ENCODE measurements at places on chromosomes 7 and 10.

GRCh38 chr10:44851881-44852280, 59.3 kb upstream of the TMEM72 start:
- no peak for DNase-seq

DNA sequence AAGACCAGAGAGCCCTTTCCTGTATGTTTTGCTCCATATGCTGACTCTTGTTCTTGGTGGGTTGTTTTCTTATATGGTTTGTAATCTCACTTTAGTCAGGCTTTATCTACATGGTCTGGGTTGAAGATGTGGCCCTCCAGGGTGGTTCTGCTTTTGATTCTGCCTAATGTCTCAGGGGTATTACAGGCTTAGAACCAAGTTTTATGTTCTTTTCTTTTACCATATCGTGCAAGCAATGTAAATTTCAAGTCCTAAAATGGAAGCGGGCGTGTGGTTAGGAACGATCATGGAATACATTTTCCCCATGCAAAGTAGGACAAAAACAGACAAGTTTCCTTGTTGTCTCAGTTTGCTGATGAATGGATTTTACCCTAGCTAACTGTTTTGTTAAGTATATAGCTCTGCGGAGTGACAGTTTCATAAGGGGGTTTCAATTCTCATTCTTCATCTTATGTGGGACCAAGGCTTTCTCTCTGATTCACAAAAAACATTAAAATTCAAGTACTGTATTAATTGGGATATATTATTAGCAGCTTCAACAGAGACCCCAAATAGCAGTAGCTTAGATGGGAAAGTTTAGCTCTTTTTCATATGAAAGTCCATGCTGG, 58.7 kb downstream of the MTURN start:
- no peak for DNase-seq

- DNase-seq = no peak
These were observed 495.6 kb downstream of the DNAJB6 start for GRCh38 chr7:157832421-157832820.

DNA sequence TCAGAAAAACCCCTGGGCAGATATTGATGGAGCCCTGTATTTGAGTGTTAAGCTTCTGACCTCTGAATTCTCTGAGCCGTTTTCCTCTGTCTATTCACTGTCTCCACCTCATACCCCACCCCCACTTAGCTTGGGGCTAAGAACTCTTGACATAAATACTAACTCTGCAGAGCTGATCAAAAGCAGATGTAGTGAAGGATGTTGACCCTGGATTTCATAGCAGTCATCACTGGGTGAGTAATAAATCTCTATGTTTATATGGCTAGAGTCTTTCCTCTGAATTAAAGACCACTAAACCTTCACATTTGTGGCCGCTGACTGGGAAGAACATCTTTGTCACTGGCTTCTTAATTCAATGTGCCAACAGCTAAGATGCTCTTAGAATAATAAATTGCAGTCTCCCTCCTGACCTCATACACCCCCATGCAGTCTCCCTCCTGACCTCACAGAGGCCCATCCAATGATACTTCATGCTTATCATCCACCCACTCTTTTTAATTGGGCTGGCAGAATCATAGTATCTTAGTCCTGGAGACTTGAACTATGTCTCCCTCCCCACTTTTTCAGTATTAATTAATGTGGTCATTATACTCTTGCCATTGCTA, 78.0 kb upstream of the MACROH2A2 start:
- no peak for DNase-seq

DNA sequence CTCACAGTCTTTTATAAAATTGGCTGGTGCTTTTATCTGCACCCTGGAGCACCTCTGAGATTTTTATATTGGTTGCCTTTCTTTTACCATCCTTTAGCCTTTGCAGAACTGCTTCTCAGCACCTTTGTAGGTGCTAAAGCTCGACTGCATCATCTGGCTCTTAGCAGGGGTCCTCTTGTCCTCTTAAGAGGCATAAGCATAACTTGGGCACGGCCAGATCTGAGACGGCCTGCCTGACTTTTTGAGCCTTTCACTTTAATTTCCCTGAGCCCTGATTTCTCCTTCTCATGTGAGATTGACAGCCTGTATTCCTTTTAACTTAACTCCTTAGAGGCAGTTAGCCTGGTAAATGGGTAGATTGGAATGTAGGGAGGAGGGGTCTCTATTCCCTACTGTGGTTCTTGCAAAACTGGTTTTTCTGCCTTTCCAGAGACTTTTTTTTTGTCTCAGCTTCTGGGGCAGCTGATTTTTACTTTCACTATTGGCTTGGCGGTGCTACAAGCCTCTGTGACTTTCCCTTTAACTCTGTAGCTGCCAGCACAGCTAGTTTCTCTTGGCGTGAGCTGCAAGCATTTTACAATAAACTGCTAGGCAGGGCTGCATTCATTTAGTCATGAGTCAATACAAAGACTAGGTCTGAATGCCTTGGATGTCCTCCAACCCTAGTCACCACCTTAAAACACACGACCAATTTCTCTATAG, 24.0 kb downstream of the ZPBP start:
- no peak for DNase-seq

- DNase-seq = no peak
These were observed 29.2 kb upstream of the ATRNL1 start for GRCh38 chr10:115063701-115064658.

- peak; percentile 8 for DNase-seq
These were observed at the start of gene SH3PXD2A for GRCh38 chr10:103855424-103855823. Gene SH3PXD2A (minus strand): TSS chr10:103855576. CDS start chr10:103855266, 310 bp downstream.

DNA sequence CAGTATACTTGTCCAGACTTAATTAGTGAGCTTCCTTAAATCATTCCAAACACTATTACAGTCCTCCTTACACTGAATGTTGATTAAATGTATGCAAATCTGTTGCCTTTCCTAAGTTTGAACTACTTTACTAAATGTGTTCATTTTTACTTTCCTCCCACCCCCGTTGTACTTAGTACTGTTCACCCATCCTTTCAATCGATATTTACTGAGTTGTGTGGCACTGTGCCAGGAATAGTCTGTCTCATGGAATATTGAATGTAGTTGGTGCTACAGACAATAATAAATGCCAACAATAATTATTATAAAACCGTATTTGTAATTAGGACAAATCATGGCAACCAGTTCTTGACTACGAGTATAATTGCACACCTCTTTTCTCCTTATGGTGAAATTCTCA, 335.7 kb downstream of the GPR37 start:
- no peak for DNase-seq

GRCh38 chr7:33448035-33448434, 318.7 kb downstream of the BBS9 start:
- DNase-seq = no peak

DNA sequence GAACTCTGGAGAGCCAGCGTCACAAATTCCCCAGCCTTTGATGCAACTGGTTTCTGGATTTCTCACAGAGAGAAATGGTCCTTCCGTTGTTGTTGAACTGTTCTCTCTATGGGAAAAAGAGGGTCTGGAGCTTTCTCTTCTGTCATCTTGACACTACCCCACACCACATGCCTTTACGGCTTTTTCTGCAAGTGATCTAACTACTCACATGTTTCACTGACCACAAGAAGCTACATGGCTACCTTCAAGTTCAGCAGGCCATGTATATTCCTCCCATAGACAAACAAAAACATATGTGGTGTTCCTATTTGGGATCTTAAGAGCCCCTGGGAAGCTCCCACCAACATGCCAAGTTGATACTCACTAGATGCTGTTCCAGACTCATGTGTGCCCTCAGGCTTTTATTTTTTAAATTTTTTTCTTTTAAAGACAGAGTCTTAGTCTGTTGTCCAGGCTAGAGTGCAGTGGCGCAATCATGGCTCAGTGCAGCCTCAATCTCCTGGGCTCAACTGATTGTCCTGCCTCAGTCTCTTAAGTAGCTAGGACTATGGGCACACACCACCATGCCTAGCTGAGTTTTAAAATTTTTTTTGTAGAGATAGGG, 72.0 kb downstream of the RNF216 start:
- no peak for DNase-seq

GRCh38 chr7:35482231-35482630, 212.7 kb downstream of the HERPUD2 start:
- DNase-seq = no peak

DNA sequence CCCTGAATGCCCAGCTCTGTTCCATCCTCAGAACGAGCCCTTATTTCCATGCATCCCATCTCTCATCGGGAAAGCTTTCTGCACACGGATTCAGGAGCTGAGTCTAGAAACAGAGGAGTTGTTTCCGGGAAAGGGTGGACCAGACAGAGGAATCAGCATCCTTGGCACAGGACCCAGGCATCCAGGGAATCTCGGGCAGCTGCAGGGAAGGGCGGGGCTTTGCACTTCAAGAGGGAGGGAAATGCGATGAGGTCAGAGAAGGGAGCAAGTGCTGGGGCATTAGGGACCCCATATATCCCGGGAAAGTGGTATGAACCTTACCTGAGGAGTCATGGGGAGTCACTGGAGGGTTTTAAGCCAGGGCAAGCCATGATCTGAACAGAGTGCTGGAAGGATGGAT, 68.5 kb downstream of the NPTX2 start:
- DNase-seq = no peak

- no peak for DNase-seq
These were observed 337.9 kb downstream of the WDR11 start for GRCh38 chr10:121189066-121189465.

DNA sequence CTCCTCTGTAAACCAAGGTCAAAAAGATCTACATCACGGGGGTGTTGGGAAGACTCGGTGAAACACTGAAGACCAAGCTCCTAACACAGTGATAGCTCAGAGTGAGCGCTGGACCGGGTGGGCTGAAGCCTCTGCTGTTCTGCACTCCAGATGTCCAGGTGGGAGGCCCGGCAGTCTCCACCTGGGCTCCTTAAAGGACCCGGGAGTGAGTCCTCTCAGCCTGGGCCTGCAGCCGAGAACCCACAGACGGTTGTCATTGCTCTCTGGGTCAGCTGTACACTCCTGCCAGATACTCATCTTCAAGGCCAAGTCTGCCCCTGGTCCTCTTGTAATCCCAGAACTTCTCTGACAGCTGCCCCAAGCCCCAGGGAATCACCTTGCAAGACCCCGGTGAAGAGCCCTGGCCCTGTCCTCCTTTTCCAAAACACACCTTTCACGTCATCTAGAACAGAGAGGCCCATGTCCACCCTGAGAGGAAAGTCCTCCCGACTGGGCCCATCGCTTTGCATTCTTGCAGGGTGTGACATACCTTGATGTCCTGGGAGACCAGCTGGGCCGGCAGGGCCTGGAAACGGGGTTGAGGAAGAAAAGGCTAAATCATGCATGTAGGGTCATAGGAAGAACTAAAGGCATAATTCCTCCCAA, 43.7 kb downstream of the COL17A1 start:
- no peak for DNase-seq

DNA sequence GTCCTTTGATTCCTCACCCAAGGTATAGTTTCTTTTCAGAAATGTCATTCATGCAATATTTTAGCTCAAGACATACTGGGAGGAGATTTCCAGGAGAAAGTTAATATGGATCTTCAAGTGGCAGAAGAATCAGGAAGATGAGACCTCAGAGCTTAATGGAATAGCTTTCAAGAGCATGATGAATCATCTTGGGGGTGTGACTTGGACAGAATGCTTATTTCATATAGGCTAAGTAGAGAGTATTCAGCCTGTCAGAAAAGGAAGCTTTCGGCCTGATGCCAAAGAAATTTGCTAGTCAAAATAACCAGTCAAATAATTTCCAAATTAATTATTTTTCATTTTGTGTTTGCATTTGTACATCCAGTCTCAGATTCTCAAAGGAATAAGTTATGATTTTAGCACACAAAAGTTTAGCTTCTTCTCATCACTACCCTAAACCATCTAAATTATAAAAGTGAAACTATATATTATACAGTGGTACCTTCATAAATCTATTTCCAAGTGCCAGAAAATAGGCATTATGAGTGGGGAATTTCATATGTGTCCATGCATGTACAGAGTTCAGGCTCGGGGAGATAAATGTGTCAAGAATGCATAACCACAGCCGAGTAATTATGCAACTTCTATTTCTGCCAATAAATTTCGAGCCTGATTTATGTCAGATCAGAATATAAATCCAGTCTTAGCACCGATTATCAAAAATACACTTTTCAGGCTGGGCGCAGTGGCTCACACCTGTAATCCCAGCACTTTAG, 27.3 kb upstream of the CALD1 start:
- no peak for DNase-seq

GRCh38 chr10:78416031-78417011, 382.7 kb downstream of the RPS24 start:
- no peak for DNase-seq

DNA sequence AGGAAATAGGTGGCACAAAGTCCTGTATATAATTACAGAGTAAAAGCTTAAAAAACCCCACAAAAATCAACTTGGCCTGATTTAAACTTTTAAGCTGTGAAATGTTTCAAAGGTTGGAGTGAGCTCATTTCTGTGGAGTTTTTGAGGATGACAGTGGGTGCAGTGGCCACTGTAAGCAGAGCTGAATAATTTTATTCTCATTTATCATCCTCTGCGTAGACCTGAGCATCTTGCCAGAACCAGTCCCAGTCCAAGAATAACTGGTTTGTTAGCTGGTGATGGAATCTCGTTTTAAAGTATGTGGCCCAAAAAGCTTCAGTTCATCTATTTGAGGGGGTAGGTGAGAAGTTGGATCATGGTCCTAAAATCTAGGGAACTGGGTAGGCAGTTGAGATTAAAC, 4.4 kb downstream of the BMPER start:
- DNase-seq = no peak

DNA sequence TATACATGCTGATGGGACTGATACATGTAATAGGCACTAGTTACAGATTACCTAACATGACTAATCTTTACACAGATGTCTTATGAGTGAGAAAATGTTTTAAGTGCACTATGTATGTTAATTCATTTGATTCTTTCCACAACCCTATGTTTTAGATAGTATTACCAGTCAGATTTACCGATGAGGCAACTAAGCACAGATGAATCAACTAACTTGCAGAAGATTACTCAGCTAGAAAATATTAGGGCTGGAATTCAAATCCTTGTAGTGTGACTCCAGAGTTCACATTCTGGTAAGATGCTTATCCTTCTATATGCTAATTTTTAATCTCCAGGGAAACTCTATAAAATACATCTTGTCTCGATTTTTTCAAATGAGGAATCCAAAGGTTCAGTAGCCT, 964.9 kb downstream of the REEP3 start:
- no peak for DNase-seq

- DNase-seq = no peak
These were observed 189.3 kb downstream of the ELMO1 start for GRCh38 chr7:37259319-37259821.

DNA sequence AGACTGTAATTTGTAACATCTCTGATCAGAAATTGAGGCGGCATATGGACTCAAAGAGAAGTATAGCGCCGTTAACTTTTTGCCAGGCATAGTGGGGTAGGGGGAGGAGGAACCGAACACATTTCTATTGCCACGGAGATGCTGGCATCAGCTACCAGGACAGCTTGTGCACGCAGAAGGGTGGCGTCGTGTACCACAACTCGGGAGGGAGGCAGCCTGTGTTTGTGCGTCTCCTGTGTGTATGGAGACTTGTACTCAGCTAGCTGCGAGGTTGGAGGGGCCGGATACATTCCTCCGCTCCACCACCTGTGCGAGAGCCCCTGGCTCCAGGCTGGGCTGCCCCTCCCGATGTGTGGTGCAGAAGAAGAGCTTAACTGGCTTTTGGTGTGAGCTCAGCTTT, 634.8 kb downstream of the TYW1 start:
- no peak for DNase-seq
